ENCODE measurements at places on chromosomes 12 and 14.
A peak's percentile ranks its signal among the peaks of the same experiment; 100 is the strongest.

GRCh38 chr14:104931304-104931770 is 6.7 kb downstream of the PLD4 start:
- DNase-seq: peak; percentile 34

DNA sequence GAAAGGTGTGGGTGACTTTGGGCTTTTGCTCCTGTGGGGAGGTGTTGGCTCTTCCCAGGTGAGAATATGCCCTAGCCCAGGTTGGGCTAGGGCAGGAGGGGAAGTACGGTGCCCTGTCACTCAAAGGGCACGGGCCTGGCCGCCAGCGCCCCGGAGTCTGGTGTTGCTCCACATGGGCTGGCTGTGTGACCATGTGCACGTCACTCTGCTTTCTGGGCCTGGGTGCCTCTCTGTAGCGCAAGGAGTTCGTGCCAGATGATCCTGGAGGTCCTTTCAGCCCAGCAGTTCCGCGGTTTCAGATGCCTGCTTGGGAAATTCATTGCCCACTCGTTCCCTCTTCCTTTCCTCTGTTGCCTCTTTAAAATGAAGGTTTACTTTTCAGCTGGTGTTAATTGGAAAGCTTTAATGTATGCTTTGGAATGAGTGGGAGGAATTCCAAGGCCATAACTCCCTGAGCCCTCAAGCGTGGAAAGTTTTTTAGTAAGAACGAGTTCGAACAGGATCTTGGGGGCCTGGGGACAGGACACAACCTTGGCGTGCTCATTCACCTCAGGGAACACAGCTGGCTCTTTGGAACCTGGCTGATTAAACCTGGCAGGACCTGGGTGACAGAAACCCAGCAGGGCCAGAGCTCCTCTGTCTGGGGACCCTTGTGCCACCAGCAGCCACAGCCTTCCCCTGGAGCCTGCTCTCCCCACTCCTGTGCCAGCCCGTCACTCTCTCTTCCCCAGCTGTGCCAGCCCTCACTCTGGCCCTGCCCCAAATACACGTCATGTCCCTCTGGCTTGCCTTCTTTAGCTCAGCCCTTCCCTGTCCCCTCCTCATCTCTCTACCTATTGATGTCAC is 42.8 kb downstream of the TSPAN9 start:
- DNase-seq: no peak

GRCh38 chr12:53128780-53129569 is 25.7 kb downstream of the SOAT2 start:
- DNase-seq: no peak

DNA sequence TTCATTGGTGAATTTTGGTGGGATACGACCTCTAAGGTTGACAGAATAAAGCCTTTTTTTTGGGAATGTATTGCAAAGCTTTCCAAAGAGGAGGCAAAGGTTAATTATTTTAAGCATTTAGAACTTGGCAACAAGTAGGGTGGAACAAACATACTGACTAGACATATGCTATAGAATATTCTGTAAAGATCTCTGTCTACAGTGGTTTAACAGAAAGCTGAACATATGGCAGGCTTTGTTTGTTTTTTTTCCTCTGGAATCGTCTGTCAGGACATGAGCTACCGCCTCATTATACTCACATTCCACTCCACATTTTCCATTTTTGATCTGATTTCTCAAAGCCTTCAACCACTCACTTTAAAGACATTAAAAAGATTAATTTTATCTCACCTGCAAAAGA is 153.4 kb upstream of the PELI2 start:
- no peak for DNase-seq

GRCh38 chr12:96534339-96534738 is 45.0 kb downstream of the CFAP54 start:
- DNase-seq: no peak

DNA sequence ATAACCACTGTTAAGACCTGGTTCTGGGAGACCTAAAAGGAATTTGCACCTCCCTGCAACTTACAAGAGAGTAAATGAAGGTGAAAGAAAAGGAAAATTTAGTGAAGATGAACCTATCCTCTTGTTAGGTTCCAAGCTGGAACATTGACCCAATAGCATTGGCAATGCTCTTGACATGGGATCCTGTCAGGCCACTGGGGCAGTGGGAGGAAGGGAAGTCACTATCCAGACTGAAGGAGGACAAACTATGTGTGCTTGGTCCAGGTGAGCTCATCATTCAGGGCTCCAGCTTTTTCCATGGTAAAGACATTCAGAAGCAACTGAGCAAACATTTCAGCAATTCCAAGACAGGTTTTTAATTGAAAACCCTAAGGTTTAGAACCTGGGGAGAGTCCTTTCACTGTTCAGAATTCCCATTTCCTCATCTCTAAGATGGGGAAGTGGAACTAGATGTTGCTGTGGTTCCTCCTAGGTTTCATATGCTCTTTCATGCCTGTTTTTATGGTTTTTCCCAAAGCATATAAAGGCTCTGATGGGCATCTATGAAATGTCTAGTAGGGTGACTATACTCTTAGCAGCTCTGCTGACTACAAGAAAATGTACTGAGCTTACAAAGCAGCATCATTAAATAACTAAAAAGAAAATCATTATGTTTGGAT is 33.1 kb downstream of the MAPK1IP1L start:
- DNase-seq: no peak

DNA sequence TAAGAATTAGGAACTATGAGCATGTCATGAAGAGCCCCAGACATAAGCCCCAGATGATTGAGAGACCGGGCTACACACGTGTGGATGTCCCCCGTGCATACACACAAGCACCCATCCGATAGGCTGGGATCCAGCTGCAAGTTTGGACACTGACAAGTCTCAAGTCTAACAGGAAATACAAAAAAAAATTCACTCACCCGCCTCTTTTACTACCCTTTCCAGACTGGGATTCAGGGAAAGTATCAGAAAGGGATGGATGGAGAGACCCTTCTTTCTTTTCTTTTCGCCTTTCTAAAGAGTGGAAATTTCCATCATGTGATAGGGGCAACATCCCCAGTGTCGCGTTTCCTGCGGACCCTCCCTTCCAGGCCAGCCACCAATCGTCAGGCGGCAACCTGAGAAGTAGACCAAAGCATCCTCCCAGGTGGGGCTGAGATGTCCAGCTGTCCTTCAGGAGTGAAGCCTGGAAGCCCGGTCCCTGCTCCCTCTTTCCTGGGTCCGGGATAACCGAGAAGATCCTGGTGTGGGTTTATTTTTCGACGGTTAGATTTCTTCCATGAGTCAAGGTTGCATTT is 6.4 kb upstream of the SLC38A4 start:
- DNase-seq: no peak

DNA sequence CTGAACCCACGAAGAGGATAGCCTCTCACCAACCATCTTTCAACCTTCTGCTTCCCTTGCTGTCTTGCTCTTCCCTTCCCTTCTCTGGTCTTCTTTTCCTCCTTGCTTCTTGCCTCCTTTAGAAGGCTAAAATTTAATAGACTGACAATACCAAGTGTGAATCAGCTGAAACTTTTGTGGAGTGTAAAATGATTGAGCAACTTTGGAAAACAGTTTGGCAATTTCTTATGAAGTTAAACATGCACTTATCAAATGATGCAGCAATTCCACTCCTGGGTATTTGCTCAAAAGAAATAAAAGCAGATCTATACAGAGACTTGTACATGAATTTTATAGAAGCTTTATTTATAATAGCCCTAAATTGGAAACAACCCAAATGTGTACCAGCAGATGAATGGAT is 3.3 kb upstream of the KRT86 start:
- no peak for DNase-seq

- no peak for DNase-seq
Measured at GRCh38 chr14:99264691-99265450, 7.1 kb downstream of the BCL11B start.

DNA sequence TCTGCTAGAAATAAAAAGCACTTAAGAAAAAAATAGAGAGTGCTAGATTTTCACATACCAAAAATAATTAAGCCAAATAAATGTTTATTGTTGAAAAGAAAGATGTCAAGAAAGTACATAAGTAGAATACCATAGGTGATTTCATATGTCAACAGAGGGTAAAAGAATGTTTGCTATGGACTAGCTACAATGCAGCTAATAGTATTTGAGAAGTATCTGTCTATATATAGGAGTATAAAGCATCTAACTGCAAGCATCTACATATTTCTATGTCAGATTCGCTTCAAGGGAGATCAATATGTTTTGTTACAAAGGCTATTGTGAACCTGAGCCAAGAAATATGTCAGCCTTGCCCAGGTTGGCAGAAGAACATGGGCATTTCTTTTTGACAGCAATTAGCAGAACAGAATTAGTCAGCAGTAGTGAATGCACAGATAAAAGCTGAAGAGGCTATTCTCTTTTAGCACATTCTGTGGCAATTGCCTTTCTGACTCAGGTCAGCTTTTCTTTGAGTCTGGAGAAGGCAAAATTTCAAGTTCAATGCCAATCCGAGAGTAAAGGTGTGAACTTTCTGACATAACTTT is 140.1 kb downstream of the ALG10B start:
- no peak for DNase-seq

GRCh38 chr12:114700392-114701103 is 16.6 kb upstream of the TBX3 start:
- DNase-seq: no peak

DNA sequence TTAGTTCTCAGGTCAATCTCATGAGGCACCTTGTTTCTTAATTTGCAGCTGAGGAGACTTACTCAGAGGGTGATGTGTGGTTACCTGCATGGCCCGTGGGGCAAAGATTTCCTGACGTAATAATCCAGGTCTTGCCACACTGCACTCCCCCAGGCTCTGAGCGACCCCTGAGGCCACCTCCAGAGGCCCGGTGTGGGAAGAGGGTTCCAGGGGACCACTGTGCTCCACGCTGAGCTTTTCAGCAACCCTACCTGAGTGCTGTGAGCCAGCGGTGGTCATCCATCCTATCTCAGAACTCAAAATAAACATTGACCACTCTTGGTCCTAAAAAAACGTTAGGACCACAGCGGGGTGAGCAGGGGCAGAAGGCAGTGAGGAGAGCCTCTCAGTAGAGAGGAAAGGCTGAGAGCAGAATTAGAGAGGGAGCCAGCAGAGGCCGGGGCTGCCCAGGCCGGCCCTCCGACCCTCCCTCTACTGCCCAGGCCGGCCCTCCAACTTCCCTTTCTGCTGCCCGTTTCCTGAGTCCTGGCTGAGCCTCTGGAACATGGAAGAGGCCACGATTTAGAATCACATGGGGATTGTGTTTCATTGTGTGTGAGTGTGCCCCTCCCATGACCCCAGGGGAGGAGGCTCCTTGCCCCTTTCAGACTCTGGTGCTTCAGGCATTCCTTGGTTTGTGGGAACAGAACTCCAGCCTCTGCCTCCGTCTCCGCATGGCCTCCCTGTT is 188.2 kb upstream of the DIO3 start:
- no peak for DNase-seq

DNA sequence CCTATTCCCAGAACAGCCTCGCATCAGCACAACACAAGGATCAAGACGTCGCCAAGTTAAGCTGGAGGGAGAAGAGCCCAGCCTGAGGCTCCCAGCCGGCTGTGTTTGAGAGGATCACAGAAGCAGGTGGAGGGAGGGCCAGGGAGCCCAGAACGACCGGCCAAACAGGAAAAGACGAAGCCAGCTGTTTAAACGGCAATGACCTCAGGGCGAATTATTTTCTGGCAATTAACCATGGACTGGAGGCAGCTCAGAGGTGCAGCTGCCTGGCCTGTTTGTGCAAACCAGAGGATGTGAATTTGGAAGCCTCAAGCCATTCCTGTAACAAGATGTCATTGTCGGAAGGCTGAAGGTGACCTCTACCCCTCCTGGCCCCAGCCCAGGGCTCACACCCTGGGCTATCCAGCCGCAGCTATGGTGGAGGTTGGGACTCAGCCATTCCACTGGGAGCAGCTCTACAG is 175.8 kb upstream of the PRMT8 start:
- DNase-seq: no peak

- DNase-seq: no peak
Measured at GRCh38 chr12:93713060-93713459, 35.9 kb downstream of the CRADD start.

GRCh38 chr14:105842105-105842504 is 315.7 kb downstream of the TMEM121 start:
- no peak for DNase-seq

- DNase-seq: no peak
Measured at GRCh38 chr14:35730871-35731270, 78.2 kb downstream of the RALGAPA1 start.

DNA sequence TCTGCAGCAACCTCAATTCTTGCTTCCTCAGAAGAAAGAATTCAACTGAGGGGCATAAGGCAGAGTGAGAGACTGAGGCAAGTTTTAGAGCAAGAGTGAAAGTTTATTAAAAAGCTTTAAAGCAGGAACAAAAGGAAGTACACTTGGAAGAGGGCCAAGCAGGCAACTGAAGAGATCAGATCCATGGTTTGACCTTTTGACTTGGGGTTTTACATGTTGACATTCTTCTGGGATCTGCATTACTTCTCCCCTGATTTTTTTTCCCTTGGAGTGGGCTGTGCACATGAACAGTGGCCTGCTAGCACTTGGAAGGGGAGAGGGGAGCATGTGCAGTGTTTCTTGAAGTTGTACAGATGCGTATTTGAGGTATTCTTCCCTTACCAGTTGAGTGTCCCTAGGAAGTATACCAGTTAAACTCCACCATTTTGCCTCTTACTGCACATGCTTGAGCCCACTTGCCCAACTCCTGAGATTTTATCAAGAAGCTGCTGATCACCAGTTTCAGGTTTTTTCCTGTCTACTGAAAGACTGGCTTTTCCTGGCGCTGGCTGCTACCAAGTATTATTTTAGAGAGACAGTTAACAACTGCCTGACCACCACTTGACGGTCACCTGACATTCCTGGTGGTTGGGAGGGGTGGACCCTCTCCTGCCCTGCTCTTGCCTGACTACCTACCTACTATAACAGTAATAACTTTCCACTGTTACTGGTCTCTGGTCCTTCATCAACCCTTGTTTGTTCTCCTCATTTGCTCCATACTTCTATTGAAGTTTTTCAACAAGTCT is 26.0 kb upstream of the TMTC2 start:
- no peak for DNase-seq

GRCh38 chr12:53600490-53601295 is 25.5 kb downstream of the ATF7 start:
- no peak for DNase-seq

GRCh38 chr14:74527736-74528280 is 34.2 kb downstream of the ISCA2 start:
- DNase-seq: no peak

- no peak for DNase-seq
Measured at GRCh38 chr14:38080696-38081095, 127.0 kb upstream of the SSTR1 start.

GRCh38 chr12:14883686-14884085 is 2.0 kb downstream of the MGP start:
- DNase-seq: no peak

DNA sequence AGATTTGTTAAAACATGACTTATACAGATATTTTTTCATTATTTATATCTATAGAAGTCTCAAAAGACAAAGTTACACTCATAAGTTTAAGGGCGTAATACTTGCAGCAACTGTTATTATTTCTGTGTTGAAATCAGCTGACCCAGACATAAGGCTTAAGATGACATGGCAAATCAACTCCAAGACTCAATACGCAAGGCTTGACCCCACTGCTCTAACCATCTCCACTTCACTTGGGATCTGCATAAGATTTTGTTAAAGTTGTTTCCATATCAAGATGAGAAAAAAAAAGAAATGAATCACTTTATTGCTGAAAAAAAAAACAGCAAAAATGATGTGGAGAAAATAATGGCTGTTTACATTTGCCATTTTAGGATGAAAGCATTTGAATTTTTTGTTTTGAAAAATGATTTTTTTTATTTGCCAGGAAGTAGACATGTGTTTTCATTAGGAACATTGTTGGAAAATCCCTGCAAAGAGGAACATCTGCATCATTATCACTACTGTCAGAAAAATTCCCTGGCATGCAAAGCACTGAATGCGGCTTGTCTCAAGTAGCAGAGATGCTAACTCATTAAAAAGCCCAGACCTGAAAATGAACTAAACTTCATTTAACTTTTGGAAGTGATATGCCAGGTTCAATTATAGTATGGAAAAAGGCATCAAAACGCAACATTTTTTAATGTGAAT is 73.5 kb downstream of the LIN7A start:
- no peak for DNase-seq
